Chondrocyte (in vitro differentiated cells): ENCODE measurements at places on chromosomes 6 and 20.

GRCh38 chr6:139777202-139777970 is 402.9 kb upstream of the CITED2 start:
- DNase-seq, result no peak

DNA sequence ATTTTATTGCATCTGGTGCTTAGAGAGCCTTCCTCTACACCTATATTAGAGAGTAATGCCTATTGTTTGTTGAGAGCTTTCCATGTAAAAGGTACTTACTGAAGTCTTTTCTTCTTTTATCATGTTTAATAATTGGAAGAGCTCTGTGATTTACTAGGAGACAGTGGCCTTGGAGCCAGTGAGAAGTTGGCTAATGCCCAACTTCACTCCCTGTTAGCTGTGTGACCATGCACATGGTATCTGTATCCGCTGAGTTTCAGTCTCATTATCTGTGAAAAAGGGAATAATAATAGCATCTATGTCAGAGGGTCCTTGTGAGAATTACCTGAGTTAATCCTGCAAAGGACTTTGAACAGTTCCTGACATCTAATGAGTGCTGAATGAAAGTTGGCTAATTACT is 105.0 kb downstream of the CD109 start:
- DNase-seq, result no peak

- DNase-seq, result no peak
These were observed 40.0 kb upstream of the LYRM2 start for GRCh38 chr6:89678531-89678930.

DNA sequence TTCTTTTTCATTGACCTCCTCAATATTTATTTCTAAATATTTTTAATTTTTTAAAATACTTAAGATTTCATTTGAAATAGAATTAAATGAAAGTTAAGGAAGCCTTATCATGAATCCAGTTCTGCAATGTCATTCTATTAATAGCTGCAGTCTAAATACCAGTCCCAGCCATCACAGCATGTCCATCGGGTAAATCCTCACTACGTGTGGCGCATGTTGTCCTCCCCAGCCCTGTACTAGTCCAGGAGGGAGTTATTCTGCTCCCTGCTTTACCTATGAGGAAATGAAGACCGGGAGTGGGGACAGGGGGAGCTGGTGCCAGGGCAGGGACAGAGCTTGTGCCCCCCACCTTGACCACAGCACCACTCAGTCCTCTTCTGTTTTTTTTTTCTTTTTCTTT is 125.1 kb upstream of the QKI start:
- no peak for DNase-seq

- no peak for DNase-seq
These were observed 40.7 kb upstream of the SLC17A4 start for GRCh38 chr6:25713824-25714223.

DNA sequence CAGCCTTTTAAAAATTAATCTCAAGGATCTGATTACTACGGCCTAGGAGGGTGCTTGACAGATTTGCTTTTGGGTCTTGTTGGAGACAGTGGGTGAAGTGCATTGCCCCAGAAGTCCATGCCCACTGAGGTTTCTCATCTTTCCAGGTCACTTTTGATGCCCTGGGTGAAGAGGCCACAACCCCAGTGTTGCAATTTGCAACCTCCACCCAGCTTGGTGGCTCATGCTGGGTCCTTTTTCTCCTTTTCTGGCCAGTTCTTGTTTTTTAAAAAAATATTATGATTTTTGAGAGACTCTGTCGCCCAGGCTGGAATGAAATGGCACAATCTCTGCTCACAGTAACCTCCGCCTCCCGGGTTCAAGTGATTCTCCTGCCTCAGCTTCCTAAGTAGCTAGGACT is 9.4 kb downstream of the STX11 start:
- DNase-seq, result no peak

DNA sequence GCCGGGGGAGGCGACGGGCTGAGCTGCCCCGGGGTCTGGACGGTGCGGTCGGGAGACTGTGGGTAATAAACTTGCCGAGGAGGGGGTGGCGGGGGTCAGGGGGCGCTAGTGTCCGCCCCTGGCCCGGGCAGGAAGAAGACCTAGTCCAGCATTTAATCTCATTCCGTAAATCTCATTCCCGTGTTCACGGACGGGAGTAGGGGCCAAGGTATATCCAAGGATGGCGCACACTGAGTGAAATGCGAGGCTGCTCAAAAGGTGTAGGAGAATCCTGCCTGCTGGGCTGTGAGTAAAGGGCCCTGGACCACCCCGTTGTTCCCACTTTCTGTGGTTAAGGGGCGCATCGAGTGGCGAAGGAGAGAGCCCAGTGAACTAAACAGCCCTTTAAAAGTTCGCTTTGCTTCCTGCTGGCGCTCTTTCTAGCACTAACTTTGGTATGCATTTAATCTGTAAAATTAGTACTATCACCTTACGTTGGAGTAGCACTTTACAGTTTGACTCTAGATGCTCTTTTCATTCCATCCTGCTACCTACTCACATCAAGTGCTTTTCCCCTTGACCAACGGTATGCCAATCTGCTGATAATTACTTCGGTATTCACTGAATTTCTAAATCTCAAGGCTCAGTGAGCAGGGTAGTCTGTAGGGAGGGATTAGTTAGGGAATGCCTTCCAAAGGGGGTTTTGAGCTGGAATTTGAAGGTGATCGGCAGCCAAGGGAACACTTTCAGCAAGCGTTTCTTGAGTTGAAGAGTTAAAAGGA is 730 bp downstream of the PARD6B start:
- DNase-seq, result no peak

- no peak for DNase-seq
These were observed 164.8 kb downstream of the BACH2 start for GRCh38 chr6:90131614-90132423.

- DNase-seq, result no peak
These were observed 34.0 kb downstream of the PNLDC1 start for GRCh38 chr6:159833997-159834603.

GRCh38 chr6:42361036-42361435 is 90.7 kb downstream of the TRERF1 start:
- no peak for DNase-seq

- DNase-seq, result no peak
These were observed 1.3 kb upstream of the CDKN1A start for GRCh38 chr6:36677059-36677749.

GRCh38 chr6:2007165-2007564 is 238.2 kb downstream of the GMDS start:
- no peak for DNase-seq

GRCh38 chr6:12149944-12150510 is 137.9 kb downstream of the HIVEP1 start:
- DNase-seq, result no peak

- no peak for DNase-seq
These were observed 74.1 kb upstream of the TCF21 start for GRCh38 chr6:133814797-133815196.

GRCh38 chr20:711576-711975 is 36.0 kb upstream of the SCRT2 start:
- DNase-seq, result no peak

- DNase-seq, result no peak
These were observed 431.8 kb upstream of the MMS22L start for GRCh38 chr6:97714772-97715171.

DNA sequence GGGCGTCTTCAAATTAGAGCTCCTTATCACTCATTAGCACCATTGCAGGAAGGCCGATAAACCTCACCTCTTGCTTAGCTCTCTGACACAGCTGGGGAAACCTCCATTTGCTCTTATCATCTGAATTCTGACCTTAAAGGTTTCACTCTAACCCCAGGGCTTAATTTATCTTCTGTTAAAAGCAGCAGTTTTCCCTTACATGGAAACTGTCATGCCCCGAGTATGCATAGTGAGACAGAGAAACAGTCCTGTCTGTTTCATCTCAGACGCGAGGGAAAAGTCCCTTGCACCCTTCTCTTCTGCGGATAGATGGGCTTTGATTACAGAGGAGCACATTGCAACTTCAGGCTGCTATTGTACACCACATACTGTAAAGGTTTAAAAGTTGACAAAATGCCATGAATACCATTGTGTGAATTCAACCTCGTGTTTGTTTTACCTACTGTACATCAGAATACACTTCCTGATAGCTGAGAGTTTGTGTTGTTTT is 191.5 kb upstream of the BMP2 start:
- DNase-seq, result no peak

DNA sequence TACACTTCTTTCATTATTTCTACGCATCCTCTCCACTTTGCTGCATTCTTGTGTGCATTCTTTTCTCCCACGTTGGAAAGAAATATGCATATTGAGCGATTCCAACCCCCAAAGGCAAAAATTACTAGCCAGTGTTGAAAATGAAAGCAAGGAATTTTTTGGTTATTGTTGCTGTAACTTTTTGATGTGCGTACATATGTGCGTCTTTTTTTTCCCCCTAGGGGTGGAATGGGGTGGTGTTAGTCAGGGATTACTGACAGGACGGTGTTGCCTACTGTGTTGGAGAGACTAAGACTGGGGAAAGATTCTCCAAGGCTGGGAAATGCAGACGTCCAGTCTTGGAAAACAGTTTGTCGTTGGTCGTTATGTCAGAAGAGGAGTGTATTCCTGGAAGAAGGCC is 44.2 kb upstream of the ESR1 start:
- no peak for DNase-seq

- no peak for DNase-seq
These were observed 52.9 kb downstream of the CDYL start for GRCh38 chr6:4829089-4829488.

- no peak for DNase-seq
These were observed 990.9 kb upstream of the GJE1 start for GRCh38 chr6:141141870-141142269.

DNA sequence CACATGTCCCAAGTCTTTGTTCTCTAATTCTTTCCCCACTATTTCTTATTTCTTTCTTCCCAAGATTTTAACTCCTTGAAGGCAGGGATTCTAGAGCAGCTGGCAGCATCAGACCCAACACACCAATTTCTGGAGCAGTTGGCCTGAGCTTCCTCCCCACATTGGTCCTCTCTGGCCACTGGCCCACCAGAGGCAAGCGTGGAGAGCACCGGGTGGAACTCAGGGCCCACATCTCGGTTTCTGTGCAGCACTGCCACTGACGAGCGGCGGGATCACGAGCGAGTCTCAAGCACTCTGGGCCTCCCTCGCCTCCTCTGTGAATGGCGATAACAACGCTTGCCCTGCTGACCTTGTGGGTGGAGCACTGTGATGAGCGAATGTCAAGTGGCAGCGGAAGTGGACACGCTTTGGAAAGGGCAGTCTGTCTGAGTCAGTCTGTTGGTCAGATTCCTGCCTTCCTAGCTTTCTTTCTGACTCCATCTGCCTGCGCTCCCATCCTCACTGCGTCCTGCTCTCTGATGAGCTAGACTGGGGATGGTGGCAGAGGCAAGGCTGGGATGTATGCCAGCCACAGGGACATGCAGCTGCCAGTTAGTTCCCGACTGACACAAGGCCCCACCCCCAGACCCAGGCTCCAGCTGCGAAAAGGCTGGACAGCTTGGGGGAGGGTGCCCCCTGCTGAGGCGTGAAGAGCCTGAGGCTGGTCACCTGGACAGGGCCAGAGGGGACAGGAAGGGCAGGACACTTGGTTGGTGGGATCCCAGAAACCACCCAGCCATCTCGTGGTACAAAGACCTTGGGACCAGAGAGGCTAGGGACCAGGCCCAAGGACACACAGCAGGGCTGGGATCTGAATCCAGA is 4.5 kb upstream of the SPDEF start:
- DNase-seq, result no peak

GRCh38 chr6:12289365-12289919 is 719 bp upstream of the EDN1 start:
- DNase-seq, result no peak

- DNase-seq, result no peak
These were observed 485.0 kb downstream of the MMUT start for GRCh38 chr6:48978016-48978415.

- DNase-seq, result no peak
These were observed 1.2 kb downstream of the FOXO3 start for GRCh38 chr6:108561742-108562502.

GRCh38 chr20:18030020-18030419 is 27.7 kb downstream of the OVOL2 start:
- DNase-seq, result no peak

GRCh38 chr6:73954881-73955280 is 258.9 kb downstream of the CD109 start:
- DNase-seq, result no peak

DNA sequence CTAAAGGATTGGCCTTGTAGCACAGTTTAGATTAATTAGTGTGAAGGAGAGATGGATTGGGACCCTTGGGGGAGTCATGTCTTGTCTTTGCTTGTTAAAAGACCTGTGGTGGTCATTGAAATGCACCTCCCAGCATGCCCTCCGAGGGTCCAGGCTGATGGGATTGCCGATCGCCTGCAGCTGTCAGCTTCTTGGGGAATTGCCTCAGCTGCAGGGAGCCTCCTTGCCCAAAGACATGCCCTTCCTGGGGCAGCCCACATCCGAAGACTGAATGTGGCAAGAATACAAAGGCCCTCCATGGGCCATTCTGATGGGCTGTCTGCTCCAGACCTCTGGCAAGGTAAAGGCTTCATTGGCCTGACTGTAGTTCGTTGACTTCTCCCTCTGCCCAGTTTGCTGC is 150.7 kb downstream of the FARS2 start:
- no peak for DNase-seq

- DNase-seq, result no peak
These were observed 90.1 kb upstream of the PREP start for GRCh38 chr6:105492706-105493673.

DNA sequence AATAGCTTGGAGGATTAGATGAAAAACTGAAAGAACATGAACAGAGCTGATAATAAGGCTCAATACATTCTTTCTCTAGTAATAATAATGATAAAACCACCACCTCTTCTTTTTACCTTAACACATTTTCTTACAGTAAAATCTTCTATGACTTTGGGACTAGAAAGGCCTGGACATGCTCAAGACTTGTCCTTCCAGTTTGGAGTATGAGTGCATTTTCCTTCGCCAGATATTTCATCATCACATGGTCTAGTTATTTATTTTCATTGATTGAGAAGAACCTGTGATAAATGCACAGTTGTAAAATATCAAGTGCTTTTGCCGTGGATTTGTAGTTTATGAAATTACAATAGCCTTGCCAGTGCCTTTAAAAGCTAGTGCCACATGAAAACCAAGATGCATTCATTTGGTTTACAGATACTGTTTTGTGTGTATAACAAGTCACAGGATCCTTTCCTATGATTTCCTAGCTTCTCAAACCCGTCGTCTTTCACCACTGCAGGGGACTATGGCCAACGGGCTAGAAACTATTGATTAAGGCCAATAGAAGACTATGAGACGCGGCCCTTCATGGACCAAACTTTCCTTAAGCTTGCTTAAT is 200.2 kb upstream of the ZNF217 start:
- no peak for DNase-seq

- peak; percentile 94 for DNase-seq
These were observed 19.8 kb downstream of the RFPL4B start for GRCh38 chr6:112366695-112367553.

DNA sequence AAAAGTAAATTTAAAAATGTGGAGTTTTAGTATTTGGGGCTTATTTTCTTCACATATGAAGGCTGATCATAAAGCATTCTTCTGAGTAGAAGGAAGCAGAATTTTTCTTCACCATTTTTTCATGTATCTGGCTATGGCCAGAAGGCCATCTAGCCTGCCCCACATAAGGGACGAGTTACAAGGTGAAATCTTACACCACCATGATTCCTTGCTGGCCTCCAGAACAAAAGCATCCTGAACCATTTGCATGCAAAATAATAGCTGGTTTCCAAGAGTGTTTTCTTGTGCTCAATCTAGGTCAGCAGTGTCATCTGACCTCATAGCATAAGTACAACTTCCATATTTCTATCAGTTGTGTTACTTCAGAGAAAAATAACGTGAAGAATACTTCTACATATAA is 93.1 kb downstream of the BMP5 start:
- no peak for DNase-seq

GRCh38 chr6:114287461-114287860 is 55.4 kb downstream of the HS3ST5 start:
- no peak for DNase-seq

GRCh38 chr6:38187811-38188590 is 368.5 kb downstream of the ZFAND3 start:
- DNase-seq, result no peak
